D721Med (cell line): ENCODE measurements at places on chromosomes 2 and 18.

DNA sequence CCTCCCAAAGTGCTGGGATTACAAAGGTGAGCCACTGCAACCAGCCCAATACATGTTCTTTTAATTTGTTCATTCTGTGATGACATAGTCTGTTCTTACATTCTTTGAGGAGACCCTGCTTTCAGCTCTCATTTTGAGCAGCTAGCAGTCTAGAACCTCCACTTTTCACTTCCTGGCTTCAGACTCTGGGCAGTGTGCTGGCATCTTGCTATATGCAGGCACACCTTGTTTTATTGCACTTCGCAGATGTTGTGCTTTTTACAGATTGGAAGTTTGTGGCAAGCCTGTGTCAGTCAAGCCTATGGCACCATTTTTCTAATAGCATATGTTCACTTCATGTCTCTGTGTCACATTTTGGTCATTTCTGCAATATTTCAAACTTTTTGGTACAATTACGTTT, 72.4 kb downstream of the PRKCE start:
- DNase-seq: no peak

DNA sequence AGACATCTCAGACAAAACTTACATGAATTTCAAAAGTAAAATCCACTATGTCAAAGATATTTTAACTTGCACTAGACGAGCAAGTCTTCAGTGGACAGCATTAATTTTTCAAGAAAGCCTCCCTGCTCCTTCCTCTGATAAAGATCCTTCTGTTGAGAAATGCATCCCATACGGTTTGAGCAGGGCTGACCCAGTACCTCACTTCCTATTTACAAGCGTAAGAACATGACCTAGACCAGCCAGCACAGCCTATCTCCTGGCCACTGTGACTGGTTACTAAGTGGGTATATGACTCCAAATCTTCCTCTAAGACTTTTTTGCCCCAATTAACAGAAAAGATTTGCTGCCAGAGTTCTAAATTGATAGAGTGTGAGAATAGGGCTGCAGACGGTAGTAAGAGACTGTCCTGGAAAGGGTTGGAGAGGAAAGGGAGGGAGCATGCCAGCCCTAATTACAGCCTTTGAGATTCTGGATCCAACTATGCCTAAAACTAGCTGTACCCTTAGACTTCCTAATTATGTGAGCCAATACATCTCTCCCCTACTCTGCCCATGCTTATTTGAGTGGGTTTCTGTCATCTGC, 108.4 kb downstream of the PRELID3A start:
- no peak for DNase-seq

DNA sequence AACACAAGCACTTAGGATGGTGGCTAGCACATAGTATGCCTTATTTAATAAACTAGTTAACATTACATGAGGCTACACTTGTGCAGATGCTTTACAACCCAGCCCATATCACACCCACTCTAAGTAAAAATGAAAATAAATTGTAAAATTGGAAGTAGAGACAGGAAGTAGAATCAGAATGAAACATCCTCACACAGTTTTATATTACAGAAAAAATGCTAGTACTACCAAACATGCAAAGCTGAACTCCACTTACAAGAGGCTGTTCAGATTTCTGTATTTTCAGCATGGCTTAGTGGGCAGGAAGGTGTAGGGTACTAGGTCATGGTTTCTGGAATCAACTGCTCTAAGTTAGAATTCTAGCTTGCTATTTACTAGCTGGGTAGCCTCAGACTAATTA, 18.2 kb upstream of the CRIM1 start:
- no peak for DNase-seq

GRCh38 chr2:74682501-74682900, 28.5 kb downstream of the SEMA4F start:
- no peak for DNase-seq

DNA sequence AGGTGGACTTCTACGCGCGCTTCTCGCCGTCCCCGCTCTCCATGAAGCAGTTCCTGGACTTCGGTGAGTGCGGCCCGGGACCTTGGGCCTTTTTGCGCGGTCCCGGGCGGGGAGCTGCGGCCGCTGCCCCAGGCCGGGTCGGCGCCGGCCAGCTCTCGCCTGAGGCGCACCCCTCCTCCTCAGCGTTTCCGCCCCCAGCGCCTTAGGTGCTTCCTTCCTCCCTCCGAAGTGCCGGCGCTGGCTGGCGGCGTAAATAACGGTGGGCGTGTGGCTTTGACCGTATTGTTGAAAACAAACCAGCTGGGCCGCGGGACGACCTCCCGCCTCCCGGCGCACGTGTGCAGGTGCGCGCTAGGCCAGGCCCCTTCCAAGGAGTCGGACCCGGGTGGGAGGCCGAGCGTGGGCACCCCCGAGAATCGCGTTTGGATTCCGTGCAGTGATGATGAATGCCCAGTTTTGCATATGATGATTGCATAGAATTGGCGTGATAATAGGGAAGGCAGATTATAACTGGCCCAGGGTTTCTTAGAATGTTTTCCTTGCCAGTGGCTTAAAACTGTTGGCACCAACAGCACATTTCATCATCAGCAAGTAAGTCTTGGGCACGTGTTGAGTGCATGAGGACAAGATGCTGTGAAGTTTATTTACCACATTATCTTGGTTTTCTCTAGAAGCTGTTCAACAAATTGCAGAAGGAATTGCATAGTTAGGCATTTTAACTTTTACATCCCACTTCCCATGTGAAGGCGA, 569 bp downstream of the PDK1 start:
- DNase-seq: no peak

DNA sequence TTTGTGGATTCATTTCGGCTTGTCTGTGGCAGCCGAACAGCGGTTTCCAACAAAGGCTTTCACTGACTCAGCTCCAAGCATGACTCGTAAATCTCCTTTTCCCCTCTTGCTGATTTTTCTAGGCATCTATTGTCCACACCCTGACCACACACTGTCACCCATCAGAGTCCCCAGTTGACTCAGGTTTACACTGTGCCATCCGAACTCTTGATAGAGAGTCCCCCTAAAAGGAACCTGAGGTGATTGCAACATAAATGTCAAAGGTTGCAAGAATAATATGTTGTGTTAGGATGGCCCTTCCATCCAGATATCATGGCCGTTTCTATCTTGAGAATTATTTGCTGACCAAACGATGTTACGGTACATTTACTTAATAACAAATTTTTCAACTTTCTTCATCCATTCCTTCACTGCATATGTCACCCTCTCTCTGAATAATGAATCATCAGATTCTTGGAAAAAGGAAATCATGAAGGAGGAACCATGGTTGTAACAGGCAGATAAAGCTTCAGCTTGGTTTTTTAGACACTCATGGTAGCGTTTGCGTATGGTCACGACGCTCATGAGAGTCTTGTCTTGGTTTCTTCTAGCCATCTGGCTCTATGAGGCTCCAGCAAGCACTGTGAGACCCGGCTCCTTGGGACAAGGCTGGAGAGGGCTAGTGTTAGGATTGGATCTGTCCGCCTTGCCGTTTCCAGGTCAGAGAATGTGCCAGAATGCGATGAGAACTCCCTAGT, 72.1 kb downstream of the NPAS2 start:
- DNase-seq: no peak

- no peak for DNase-seq
Measured at GRCh38 chr2:222673883-222674282, 2.4 kb downstream of the MOGAT1 start.

DNA sequence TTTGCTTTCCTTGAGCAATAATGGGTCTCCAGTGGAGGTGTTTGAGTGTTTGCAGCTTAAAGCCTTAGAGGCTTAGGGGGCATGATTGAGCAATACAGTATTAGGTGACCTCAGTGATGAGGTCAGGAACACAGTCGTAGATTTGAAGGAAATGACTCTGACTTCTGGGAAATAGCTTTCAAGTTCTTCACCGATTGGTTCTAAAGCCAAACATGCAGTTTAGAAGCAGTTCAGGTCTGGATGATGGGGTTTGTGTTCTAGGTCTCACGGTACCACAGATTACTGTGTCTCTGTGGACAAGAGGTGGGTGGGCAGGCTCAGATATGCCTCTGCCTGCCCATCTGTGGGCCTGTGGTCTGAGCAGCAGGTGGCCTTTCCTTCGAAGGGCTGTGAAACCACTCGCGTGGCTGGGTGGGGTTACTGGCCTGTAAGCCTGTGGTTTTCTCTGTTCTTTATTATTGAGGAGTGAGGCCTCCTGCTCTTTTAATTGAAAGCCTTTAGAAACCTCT, 7.8 kb downstream of the MTHFD2 start:
- no peak for DNase-seq

- DNase-seq: no peak
Measured at GRCh38 chr2:35343135-35343534, 1012.4 kb upstream of the CRIM1 start.

- no peak for DNase-seq
Measured at GRCh38 chr2:41595240-41595639, 452.6 kb upstream of the PKDCC start.

GRCh38 chr2:188789951-188790350, 184.2 kb upstream of the COL3A1 start:
- DNase-seq: no peak

GRCh38 chr2:148221166-148221565, 200.3 kb downstream of the MBD5 start:
- no peak for DNase-seq

DNA sequence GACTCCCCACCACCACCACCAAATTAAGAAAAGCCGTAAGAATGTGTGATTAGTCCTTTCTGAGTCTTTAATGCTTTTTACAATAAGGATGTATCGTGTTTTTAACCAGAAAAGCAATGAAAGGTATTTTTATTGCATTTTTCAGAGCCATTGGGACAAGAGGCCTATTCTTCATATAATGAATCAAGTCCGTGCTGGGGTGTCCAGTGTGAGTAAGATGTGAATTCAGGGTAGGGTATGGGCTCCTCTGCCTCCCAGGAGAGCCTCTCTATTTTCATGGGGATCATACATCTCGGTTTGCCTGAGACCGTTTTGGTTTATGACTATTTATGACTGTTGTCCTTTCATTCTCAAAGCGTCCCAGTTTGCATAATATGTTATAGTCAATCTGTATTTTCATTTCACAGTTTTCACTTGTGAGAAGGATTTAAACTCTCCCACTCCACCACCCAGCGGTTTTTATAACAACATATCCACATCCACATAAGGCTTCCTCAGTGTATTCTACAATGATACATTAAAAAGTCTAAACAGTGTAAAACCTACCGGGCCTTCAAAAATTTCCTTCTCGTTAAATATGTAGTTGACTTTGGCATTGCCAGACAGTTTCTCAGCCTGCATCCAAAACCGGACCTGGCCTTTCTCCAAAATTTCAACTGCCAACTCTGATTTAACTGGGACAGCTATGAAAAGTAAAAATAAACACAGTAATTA, 80.8 kb upstream of the LPIN2 start:
- DNase-seq: no peak

DNA sequence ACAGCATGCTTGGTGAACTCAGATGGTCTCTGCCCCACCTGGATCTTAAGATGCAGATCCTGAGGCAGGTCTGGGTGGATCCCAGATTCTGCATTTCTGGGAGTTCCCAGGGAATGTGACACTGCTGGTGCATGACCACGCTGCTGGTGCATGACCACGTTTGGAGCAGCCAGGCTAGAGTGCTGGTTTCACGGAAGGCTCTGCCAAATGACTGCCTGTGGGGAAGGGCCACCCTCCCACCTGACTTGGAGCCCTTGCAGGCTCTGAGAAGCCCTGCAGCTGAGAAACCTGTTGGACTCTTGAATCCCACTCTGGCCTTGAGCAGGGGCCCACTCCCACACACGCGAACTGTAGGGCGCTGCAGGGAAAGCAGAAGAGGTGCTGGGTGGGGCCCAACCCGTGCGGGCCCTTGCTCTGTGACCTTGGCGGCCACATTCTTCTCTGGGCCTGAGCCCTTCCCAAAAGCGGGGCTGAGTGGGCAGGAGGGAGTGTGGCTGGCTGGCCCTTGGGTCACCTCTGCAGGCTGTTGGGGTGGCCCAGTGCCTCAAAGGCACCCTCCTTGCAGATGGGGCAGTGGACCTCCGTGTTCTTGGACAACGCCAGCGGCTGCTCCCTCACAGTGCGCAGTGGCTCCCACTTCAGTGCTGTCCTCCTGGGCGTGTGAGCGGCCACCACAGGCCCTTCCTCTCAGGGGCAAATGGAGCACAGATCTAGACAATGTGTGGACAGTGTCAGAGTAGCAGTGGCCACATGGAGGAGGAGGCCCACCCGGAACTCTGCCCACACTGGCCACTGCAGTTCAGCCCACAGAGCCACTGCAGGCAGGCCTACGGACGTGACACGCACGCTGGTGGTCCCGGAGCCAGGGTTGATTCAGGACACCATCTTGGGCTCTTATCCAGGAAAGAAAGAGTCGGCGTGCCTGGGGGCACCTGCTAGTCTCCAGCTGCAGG, 7.9 kb downstream of the ERFE start:
- DNase-seq: no peak

- DNase-seq: no peak
Measured at GRCh38 chr2:74564222-74564621, 9.7 kb downstream of the DOK1 start.

- DNase-seq: peak; percentile 37
Measured at GRCh38 chr2:1854729-1855547, 110.6 kb upstream of the PXDN start.

DNA sequence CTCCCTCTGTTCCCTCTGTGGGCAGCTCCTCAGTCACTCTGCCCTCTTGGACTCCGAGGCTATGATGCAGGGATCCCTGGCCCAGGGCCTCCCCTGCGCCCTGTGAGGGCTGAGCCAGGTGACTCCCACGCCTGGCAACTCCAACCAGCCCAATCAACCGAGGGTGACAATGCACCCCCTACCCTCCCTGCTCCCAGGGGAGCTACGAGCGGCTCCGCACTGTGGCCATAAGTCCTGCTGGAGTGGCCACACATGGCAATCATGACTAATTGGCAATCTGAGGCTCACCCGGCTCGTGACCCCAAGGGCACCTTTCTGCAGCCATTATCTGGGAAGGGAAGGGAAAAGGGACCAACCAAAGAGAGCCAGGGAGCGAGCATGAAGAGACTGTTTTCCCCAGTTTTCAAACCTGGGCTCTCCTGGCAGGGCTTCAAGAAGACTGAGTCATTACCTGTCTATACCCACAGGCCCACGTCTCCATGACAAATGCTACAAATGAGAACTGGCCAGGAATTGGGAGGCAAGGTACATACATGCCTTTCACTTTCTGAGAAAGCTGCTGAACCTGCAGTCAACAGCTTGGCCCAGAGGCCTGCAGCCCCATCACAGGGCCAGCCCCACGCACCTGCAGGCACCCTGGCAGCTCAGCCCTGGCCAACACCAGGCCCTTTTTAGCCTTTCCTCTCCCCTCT, 45.1 kb downstream of the RPL31 start:
- no peak for DNase-seq

- DNase-seq: no peak
Measured at GRCh38 chr2:15757820-15758586, 166.3 kb downstream of the DDX1 start.

DNA sequence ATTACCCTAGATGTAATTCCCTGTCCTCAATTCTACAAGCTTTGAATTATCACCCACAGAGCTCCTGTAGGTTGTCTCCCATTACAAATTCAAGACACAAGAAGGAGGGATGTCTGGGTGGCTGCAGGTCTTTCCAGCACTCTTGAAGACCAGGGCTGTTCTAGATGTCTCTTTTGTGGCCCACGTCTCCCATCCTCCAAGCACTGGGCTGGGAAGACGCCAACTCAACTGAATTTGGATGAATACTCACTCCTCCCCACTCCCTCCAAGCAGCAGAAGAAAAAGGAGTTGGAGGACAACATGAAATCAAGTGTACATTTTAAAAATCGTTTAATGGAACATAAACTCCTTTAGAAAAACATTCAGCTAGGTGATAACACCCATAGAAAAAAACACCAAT, 31.2 kb downstream of the SMAD7 start:
- DNase-seq: no peak
